ENCODE measurements at places on chromosomes 1 and 21. TPM values are rescaled to one million over a fixed set of nuclear protein-coding genes. Genes with fewer than 3 reads are reported as not detected.
A peak's percentile ranks its signal among the peaks of the same experiment; 100 is the strongest.

GRCh38 chr1:7104339-7104738 is 319.1 kb downstream of the CAMTA1 start:
- no peak for DNase-seq

- DNase-seq: no peak
Observed at GRCh38 chr21:42532466-42533181, 19.0 kb downstream of the SLC37A1 start.

DNA sequence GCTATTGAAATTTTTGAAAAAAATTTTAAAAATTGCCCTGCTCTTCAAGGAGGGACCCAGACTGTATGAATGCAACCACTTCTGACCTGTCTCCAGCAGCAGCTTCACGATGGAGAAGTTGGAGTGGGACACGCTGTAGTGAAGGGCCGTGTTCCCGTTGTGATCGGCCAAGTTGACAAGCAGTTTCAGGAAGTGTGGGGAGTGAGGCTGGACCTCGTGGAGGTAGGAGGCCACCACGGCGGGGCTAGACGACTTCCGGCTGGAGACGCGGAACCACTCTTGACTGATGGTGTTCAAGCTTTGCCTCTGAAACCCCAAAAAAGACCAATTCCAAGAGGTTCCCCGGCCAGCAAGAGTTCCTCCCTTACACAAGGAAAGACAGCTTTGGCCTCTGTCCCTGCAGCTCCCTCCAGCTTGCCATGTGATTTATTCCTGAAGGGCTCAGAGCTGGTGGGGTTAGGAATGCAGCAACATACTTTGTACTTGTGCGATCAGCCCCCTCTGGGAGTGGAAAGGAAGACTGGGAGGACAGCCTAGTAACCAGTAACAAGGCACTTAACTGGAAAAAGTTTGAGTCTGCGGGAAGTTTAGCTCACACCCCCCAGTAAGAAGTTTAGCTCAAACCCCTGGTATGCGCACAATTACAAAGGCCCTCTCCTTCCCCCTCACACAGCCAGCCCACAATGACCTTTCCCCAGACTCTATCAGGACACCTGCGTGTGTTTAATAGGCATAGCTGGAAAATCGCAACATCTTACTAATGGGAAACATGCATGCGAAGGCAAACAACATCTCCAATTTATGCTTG is 56.0 kb downstream of the KANK4 start:
- no peak for DNase-seq

- peak; percentile 93 for DNase-seq
Observed at GRCh38 chr1:100037927-100038659, 68.3 kb downstream of the SLC35A3 start.

- no peak for DNase-seq
Observed at GRCh38 chr1:205091043-205091740, 6.9 kb upstream of the TMEM81 start.

GRCh38 chr1:231040019-231040799 is at the start of gene FAM89A:
Gene FAM89A (minus strand): TSS chr1:231040254. CDS start chr1:231040211, 43 bp downstream.
- DNase-seq: peak; percentile 68

DNA sequence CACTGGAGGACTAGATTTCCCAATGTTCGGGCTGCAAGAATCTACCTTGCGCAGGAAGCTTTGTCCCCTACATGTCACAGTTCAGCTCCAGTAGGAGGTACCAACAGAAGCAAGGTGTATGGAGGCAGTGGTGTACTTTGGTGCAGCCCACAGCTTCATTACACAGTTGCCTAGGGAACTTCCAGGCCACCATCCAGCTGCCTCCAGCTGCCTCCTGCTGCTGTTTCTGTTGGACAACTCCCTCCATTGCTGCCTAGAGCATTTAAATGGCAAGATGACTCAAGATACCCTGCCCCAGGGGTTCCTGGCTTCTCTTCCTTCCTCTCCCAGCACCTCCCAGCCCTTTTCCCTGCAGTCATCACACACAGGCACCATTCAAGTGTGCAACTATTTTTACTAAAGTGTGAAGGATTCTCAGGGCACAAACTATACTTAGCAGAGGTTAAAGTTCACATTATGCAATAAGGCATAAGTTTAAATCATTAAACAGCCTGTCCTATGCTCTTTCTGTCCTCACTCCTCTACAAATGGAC is 39.0 kb upstream of the ATP1A1 start:
- DNase-seq: peak; percentile 22

GRCh38 chr1:209823143-209824041 is 4.4 kb upstream of the UTP25 start:
- no peak for DNase-seq

C1orf94 gene
- not detected for total RNA-seq

CTXND2 gene
- not detected for total RNA-seq

KIF26B gene
- 0.28 TPM for total RNA-seq

SV2A gene
- total RNA-seq: 0.32 TPM

RAD54L gene
- total RNA-seq: 0.66 TPM

ERG gene
- total RNA-seq: 4.6 TPM

S100B gene
- total RNA-seq: 0.46 TPM

H6PD gene
- total RNA-seq: 25.8 TPM

Measured in pancreas (tissue), 10 donors.